ENCODE measurements at places on chromosomes 11 and 22.

GRCh38 chr11:57630171-57630570 lies 19.5 kb downstream of the YPEL4 start:
- DNase-seq: no peak

DNA sequence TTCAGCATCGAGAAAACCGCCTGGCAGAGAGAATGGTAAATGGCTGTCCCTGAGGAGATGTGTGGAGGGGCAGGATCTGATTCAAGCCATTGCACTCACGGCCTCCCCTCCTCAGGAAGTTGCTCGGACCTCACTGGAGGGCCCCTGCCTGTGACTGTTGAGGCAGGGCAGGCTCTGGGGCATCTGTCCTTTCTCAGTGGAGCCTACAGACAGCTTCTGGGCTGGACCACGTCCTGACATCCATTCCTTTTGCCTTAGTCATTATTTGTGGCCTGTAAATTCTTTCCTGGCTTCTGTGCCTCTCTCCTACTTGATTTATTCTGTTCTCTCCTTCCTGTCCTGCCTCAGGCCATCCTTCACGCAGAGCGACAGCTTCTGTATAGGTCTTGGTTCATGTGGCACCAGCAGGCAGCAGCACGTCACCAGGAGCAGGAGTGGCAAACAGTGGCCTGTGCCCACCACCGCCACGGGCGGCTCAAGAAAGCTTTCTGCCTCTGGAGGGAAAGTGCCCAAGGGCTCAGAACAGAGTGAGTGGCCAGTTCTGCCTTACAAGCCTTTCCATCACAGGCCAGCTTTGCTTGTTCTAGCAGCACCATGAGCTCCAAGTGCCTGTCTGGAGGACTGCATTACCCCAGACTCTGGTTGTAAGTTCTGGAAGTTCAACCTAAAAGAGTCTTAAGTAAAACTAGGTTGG lies 59.6 kb downstream of the PISD start:
- DNase-seq: no peak

GRCh38 chr22:29203488-29204454 lies 1.9 kb upstream of the EMID1 start:
- no peak for DNase-seq

- no peak for DNase-seq
These were observed 570.0 kb downstream of the TBC1D22A start for GRCh38 chr22:47332246-47332980.

GRCh38 chr22:50432131-50432876 lies 42.5 kb downstream of the SBF1 start:
- DNase-seq: no peak

DNA sequence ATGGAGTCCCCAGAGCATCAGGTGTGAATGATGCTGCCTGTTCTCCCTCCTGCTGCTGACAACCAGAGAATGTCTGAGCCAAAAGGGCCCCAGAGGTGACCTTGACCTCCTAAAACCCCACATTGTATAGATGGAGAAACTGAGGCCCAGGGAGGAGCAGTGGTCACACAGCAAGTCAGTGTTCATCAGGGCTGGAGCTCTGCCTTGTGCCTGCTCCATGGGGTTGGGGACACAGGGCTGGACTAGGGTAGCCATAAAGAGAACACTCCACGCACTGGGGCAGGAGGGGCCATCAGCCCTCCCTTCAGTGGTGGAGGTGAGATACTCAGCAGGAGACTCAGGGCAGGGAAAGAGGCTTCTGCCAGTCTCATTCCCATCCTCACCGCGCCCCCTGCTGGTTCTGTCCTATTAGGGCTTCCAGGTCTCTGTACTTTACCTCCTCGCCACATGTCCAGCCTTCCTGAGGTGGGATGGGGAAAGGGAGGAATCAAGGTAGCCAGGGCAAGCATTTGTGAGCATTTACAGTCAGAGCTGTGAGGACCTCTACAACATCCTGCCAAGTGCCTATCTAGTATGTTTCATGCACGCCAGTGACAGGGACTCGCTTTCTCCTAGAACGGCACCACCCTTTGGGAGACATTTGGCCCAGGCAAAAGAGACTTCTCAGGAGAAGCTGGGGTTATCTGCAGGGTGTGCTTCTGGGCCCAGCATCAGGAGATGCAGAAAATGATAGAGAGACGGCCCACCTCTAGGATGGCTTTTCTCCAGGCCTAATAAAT lies 43.2 kb downstream of the NEU3 start:
- DNase-seq: peak; percentile 13

DNA sequence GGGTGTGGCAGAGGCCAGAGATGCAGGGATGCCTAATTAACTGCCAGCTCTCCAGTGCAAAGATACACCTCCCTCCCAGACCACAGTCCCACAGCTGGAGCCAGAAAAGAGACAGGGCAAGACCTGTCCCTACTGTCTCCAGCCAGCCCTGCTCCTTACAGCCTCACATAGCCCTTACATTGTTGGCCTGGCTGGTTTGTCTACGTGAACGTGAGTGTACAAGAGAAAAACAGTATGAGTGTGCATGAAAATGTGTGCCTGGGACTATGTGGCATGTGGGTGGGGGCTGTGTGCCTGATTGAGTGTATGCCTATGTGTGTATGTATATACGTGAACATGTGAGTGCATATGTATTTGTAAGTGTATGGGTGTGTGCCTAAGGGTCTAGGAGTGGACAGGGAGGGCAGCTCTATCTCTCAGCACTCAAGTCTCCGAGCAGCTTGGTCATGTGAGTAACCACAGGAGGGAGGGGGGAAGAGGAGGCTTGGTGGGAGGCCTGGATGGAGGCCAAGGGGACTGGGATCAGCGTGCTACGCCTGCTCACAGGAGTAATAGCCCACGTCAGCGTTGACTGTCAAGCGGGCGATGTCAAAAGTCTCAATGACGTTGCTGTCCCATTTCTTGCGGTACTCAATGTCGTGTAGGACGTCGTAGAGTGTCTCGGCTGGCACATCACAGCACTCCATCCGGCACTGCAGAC lies 6.6 kb upstream of the ARAP1 start:
- no peak for DNase-seq

DNA sequence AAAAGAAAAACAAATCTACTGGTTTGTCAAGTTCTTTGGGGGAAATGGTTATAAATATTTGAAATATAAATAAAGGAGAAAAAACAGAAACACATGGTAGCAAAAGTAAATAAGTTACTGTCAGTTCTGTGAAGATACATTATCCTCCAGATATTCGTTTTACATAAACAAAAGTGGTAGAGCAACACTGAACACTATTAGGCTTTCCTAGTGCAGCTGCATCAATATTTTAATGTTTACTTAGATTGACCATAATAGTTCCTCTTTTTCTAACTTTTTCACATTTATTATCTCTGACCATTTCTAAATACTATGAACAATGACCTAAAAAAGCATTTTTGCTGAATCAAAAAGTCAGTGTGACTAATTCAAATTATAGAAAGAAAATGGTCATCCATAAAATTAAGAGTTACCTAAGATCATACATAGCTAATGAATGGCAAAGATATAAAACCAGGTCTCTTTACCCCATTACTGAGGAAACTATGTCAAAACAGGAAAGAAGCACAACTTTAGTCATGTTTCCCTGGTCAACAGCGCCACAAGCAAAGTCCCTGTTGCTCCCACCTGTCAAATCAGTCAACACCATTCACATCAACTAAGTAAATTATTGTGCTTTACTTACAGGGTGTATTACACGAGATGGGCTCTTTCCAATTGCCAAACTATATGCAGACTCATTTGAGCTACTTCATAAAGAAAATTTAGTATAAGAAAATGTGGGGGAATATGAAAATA lies 38.5 kb downstream of the SBF2 start:
- DNase-seq: no peak

DNA sequence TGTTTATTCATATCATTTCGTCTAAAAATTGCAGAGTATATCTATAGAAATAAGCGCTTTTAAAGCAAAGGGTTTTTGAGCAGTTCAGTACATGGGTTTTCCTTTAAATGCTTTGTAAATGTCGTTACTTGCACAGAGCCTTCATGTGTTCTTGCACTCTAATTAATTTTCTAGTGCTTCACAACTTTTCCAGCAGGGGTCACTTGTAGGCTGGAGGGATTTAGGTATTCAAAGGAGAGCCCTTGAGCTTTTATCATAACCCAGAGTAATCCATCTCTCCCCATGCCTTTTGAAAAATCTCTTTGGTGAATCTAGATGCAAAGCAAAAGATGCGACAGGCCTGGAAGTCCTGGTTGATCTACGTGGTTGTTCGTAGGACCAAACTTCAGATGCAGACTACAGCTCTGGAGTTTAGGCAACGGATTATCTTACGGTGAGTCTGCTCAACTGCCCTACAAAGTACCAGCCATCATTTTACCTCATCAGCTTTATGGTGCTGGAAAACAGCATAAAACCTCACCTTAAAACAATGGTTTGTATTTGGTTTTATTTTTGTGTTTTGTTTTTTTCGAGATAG lies 60.4 kb downstream of the SFI1 start:
- DNase-seq: no peak

DNA sequence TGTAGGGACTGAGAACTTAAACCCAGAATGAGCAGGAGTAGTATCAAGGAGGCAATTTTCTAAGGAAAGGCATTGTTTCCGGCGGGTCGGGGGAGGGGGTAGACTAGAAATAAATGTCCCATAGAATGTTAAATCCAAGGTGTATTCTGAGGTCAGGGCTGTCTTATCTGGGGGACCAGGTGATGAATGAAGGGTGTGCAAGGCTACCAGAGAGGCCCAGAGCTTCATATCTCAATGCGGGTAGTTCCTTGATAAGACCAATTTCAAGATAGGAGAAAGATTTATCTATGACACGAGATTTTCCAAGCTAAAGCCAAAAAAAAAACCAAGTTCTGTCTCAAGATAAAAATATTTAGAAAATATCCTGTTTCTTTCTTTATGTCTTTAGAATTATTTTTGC lies 8.3 kb upstream of the RCE1 start:
- no peak for DNase-seq

- DNase-seq: no peak
These were observed 29.7 kb upstream of the TIMP3 start for GRCh38 chr22:32771756-32772155.

GRCh38 chr22:39658367-39658766 lies 87.8 kb downstream of the CACNA1I start:
- no peak for DNase-seq

DNA sequence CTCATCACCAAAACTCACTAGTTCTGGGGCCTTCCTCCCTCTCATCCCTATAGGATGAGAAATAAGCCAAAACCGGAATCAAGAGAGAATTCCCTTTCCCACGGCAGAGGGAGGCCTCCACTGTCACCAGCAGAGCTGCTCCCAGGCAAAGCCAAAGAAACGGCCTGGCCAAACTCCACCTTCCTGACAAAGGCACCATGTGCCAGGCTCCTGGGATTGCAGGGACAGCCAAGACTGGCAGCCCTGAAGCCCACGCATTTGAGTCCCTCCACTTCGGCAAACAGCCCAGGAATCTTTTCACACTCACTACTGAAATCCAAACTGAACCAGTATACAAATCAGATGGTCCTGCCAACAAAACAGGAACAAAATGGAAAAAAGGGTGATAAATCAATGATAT lies 6.1 kb downstream of the SMCO4 start:
- DNase-seq: no peak

DNA sequence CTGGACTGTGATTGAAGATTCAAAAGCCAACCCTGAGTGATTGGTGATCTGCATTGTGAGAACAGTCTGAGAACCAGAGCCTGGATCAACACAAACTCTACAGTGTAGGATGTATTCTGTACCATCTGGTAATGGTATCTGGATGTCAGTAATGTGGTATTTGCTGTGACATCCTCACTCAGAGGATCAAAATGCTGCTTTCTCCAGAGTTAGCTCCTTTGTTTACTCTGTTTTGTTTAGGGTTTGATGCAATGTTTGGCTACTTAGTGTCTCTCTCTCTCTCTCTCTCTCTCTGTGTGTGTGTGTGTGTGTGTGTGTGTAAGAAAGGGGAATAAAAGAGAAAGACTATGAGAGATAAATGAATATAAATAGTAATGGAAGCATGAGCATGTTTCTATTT lies 24.3 kb downstream of the CASP4 start:
- DNase-seq: no peak

GRCh38 chr11:70129051-70129592 lies 51.0 kb downstream of the ANO1 start:
- no peak for DNase-seq

- no peak for DNase-seq
These were observed at the start of gene MMP10 for GRCh38 chr11:102780491-102780918. MMP10 (minus strand) TSS chr11:102780628; CDS start chr11:102780591, 37 bp downstream.

DNA sequence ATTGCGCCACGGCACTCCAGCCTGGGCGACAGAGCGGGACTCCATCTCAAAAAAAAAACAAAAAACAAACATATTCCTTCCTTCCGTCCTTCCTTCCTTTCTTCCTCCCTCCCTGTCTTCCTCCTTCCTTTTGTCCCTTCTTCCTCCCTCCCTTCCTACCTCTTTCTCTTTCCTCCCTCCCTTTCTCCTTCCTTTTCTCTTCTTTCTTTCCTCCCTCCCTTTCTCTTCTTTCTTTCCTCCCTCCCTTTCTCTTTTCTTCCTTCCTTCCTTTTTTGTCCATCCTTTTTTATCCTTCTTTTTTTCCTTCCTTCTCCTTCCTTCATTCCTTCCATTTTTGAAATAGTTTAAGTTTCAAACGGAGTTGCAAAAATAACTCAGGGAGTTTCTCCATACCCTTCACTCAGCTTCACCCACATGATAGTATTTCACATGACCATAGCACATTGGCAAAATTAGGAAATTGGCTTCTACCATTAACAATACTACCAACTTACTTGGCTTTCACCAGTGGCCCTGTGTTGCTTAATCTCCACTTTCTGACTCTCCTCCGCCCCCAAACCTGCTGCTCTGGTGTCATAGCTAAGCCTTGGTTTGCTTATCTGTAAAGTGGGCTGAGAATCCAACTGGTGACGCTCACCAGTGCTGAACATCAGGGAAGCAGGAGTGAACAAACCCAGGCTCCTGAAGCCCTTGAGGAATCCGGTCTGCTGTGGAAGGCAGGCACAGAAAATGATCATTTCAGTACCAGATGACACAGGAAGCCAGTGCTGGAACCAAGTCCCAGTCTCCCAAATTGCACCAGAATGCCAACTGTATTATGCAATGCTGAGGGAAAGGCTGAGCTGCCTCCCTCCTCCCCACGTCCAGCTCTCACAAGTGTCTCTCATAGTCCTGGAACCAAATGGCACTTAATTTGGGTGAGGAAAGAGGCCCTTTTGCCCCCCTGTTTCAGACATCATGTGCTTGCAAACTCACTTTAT lies 17.2 kb upstream of the CRYBB3 start:
- no peak for DNase-seq

DNA sequence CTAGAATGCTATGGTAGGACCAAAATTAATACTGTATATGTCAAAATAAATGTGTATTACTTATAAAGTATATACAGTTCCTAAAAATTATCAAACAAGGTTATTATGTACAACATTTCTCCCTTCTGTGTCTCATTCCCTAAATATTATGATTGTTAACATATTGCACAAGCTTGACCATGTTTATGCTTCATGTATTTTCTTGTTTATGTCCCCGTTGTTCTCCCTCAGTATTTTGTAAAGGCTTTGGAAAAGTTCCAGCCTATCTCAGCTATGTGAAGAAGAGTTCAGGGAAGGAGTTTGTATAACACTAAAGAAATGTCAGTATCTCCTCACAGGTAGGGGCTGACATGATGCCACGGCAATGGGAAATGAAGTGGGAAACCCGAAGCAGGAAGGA lies 19.6 kb downstream of the ADM start:
- no peak for DNase-seq
